ENCODE measurements at places on chromosomes 7 and 10.

- no peak for DNase-seq
These were observed 13.2 kb upstream of the FRMPD2 start for GRCh38 chr10:48287417-48288391.

DNA sequence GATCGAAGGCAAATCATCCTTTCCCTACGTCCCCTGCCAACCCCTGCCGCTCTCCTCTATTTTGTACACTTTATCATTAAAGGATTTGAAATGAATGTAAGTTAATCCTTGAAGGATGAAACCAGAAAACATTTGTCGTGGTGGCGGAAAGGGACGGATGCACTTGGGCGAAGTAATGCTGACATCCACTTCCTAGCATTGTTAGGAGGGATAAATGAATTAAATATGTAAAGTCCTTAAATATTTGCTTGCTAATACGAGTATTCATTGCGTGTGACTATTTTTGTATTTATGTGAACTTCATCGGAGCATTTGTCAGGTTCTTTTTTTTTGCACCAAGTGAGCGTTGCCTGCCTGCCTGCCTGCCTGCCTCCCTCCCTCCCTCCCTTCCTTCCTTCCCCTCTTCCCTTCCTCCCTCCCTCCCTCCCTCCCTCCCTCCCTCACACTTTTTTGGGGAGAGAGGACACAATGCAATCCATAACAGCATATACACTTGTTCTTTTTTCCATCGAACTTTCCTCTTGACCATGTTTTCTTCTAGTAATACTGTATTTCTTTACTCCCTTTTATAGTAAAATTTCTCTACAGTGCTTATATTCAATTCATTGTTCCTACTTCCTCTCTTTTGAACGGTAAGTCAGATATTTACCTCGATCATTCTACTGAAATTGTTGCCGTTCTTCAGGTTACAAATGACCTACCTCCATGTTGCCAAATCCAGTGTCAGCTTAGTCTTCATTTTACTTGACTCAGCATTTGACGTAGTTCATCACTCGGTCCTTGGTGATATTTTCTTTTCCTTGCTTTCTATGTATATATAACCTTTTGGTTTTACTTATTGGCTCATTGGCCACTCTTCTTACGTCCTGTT is 831 bp downstream of the CCDC7 start:
- peak; percentile 8 for DNase-seq

DNA sequence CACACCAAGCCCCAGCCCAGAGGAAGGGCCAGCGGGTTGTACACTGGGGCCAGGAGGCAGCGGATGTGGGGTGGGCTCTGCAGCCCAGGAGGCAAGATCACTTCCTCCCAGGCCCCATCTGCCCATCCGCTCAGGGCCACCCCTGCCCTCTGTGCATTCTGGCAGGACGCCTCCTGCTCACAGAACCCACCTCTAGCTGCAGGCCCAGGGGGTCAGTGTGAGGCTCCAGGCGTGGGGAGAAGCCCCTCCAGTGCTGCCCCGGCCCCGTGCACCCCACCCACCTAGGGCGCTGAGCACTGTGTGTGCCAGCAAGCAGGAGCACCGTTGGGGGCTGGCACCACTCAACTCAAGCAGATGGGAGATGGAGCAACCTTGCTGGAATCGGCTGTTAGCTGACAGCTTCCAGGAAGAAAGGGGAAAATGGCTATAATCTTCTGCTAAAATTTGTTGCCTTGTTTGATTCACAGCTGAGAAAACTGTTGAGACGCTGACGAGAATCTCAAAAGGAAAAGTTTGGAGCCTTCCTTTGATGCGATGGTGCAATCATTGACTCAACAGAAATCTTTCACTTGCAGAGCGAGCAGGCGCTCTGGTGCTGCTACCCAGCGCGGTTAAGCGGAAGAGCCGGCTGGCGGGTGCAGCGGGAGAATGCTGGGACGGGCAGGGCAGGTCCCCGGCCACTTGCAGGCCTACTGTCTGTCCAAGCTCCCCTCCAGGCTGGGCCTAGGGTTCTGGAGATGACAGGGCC is 276.1 kb downstream of the ELFN1 start:
- DNase-seq, result no peak

DNA sequence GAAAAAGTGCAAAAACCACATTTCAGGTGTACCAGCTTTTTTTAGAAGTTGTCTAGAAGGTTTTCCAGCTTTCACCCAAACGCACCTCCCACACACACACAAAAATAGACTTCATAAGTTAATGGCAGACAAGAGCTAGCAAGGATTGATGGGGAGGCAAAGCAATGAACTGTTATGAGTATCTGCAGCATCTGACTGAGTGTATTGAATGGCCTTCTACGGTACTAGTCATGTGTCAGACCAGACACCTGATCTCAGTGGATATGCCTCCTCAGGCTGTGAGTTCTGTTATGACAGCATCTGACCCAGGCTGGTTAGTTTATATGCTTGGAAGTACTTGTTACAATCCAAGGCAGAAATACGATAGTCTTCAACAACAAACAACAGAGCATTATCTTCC is 406.1 kb upstream of the AUTS2 start:
- no peak for DNase-seq

DNA sequence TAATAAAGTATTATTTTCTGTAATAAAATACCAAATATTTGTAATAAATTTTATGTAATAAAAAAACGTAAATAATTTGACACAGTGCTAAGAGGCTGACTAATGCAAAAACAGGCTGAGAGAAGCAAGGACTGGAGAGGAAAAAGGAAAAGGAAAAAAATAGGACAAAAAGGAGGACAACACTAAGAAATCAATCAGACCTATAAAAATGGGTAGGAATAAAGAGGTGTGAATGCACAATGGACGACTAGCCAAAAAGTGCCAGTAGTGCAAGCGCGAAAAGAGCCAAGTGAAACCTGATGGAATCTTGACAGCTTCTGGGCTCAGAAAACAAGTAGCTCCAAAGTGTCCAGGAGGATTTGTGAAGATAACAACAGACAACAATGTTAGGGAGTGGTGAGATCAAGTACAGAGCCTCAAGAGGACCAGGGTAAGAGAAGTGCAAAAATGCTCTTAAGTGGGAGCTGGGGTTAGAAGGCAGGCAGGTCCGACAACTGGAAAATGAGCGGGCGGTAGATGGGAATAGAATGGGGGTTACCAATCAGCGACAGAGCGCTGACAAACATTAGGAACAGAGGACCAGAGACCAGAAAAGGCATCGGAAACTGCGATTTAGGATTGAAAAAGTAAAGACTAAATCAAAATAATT is 1.2 kb downstream of the BRAF start:
- no peak for DNase-seq

Data from HS-5 (cell line).